AG04450 (cell line): ENCODE measurements at places on chromosomes 13 and 19.

DNA sequence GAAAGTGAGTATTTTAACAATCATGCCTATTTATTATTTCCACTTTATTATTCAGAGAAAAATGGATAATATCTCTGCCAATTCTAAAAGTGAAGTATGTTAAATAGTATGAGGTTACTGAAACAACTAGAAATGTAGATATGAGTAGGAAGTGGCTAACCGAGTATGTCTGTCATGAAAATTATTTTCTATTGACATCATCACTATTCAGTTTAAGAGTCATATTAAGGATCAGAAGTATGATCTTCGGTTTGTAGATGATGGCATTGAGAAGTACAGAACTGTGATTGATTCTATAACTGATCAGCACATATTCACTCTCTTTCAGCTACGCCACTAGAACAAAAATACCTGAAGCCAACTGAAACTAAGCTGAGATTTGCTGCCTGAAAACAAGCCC, 146.4 kb upstream of the SLITRK5 start:
- DNase-seq = no peak

- no peak for DNase-seq
Observed at GRCh38 chr13:31805841-31806240, 66.5 kb downstream of the RXFP2 start.

DNA sequence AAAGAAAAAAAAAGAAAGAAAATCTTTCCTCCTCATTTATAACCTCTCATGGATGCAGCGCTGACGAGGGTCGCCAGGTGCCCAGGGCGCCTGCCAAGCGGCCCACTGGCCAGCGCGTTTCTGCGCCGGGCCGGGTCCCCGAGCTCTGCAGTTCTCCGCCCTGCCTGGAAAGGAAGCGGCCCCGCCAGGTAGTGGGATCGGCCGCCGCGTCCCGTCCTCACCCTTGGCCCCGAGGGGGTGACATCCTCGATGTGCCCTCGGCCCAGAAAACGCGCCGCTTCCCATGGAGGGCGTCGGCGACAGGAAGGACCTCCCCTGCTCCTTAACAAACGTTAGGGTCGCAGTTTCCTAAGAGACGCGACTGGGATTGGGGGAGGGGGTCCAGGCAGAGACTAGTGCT, 56.9 kb downstream of the ZNF726 start:
- DNase-seq = no peak

DNA sequence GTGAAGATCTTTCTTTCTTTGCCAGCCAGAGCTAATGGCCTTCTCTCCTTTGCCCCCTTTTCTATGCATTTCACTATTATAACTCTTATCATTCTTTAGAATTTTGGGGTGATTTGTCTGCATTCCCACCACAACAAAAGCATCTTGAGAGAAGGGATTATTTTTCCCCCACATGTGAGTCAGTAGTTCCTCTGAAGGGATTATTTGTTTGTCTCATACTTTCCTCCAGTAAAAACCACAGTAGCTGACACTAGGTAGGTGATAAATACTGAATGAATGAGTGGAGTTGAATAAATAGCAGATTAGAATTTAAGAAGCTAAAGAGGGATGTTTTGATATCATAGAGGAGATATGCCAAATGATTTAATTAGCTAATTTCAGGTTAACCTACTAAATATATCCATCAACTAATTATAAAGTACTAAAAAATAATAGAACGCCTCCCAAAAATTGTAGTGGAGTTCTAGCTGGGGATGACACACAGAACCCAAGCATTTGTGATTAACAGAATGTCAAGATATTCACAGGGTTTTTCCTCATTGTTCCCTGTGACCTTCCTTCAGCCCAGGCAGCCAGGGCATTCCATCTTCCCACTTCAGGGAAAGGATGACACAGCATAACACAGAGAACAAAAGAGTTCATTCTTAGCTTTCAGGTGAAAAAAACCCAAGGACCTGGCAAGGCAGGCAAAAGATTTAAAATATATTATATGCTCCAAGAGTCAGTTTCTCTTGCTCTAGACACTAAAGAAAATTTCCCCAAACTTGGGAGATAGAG, 3.5 kb upstream of the TBC1D4 start:
- no peak for DNase-seq

DNA sequence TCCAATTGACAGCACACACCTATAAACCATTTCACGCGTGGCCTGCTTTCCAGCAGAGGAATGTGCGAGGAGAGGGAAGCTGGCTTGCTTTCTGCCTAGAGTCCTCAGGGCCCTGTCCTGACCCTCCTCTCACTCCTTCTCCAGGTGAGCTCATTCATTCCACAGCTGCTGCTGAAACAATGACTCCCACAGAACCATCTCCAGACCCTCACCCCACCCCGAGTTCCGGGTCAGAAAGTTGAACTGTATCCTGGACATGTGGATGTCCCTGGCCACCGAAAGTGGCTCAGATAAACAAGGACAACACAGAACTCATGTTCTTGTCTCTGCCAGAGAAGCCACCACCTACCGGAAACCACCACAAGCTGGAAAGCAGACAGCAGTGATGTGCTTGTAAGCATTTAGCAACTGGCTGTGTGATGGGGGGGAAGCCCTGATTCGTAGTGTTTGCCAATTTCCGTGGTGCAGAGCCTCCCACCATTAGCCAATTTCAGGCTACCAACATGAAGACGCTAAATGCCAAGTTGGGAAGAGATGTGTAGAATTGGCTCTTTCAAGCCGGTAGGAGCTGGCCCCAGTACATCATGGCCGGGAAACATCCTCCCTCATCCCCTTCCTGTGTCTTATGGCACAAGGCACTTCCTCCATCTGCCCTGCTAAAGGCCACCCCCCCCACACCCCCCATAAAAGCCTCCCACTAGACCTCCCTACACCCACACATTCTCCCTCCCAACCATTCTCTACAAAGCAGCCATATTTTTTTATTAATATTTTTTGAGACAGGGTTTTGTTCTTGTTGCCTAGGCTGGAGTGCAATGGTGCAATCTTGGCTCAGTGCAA, 5.0 kb downstream of the SYCE2 start:
- no peak for DNase-seq

GRCh38 chr13:51721496-51721895, 82.5 kb downstream of the DHRS12 start:
- no peak for DNase-seq

- DNase-seq = no peak
Observed at GRCh38 chr13:51959773-51960172, 51.5 kb downstream of the ATP7B start.

- no peak for DNase-seq
Observed at GRCh38 chr19:46596008-46596407, 5.1 kb upstream of the CALM3 start.

DNA sequence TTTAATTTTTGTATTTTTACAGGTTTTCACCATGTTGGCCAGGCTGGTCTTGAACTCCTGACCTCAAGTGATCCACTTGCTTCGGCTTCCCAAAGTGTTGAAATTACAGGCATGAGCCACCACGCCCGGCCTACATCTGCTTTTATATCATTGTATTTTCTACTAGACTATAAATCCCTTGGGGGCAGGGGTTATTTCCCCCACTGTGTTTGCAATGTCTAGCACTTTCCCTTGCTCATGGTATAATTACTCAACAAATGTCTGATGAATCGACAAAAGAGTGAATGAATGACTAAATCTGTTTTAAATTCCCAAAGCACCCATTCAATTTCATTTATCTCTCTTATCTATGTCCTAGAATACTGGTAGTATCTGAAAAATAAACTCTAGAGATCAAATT, 244.5 kb upstream of the CSNK1A1L start:
- DNase-seq = no peak

DNA sequence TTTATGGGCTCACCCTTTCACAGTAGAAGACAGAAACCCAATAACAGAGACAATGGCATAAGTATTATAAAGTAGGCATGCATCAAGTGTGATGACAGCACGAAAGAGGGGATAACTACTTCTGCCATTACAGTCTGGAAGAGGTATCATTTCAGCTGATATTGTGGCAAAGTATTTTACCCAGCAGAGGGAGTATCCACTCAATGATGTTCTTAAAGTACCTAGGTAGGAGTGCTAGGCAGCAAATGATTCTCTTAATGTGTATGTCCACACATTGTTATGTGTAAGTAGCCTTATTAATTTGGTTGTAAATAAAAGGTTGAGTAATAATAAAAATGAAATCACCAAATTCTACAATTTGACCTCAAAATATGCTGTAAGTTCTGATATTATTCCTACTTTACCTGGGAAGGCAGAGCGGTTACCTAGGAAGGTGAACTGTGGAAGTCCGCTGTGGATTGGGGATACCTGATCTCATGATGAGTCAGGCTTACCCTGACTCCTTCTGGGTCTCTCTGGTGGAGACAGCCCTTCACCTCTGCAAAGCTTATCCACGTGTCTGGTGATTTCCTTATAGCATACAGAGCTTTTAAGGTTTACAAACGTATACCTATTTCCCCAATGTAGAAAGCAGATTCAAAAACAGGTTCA, 4.1 kb upstream of the UBAC2 start:
- no peak for DNase-seq

DNA sequence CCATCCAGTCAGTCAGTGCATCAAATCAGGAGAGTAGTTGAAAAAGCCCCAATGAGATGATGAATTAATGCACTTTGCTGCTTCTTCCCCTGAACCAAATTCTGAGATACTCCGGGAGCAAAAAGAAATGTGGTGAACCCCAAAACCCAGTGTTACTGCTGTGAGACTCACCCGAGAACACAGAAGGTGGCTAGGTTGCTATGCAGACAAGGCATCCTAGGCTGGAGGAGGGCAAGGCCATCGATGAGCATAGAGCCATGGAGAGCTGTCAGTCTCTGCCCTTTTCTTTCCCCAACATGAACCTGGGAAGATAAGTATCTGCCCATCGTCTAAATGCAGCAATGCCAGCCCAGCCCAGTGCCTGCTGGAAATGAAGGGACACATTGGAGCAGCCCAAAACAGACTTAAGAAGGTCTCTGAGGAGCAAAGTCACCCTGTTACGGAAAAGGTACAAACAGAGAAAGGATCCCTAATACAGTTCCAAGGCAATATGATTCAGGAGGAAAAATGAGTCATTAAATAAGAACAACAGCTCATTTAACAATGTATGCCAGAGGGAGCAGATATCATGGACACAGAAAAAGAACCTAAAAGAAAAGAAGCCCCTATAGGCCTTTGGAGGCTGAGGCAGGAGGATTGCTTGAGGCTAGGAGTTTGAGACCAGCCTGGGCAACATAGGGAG, 272.0 kb downstream of the FOXO1 start:
- DNase-seq = no peak

GRCh38 chr13:110334256-110334655, 27.2 kb downstream of the COL4A2 start:
- DNase-seq = no peak

GRCh38 chr19:4889034-4889815, 13.5 kb downstream of the ARRDC5 start:
- no peak for DNase-seq

GRCh38 chr19:27974082-27974513, 1238.9 kb downstream of the UQCRFS1 start:
- DNase-seq = no peak

- DNase-seq = no peak
Observed at GRCh38 chr13:65932587-65933239, 1297.4 kb downstream of the PCDH9 start.

GRCh38 chr13:61144834-61145593, 270.6 kb downstream of the PCDH20 start:
- DNase-seq = no peak

DNA sequence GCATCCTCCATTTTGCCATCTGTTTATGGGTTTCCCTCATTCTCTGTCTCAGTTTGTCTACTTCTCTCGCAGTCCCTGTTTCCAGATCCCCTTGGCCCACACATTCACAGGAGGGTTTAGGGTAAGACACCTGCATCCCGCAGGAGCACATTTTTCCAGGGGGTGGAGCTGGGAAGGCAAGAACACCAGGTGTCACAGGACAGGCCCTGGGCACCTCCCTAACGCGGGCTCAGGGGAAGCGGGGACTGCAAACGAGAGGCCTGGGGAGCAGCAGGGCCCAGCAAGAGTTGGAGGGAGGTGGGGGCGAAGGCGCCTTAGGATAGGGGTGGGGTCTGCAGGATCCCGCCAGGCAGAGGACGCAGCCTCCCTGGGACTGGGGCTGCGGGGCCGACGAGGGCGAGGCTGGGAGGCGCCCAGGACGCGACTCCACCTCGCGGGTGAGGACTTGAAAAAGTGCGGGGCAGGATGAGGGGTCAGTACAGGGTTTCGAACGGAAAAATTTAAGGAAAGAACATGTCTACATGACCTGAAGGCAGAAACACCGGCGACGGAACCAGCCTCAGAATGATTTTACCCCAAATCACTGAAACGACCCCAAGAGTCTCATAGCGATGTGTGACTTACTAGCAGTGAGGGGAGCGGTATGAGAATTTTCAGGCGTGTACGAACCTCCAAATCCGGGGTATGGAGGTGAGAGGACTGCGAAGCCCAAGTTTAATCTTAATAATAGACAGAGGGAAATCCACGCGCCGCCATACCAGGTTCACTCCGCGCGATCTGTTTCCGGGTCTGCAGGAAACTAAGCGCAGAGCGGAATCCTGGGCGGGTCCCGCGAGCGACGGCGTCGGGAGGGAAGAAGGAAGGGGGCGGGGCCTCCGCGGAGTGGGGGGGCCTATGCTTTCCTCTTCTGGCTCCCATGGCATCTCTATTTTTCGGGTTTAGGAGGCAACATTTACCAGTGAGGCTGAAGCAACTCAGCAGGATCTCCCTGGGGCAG, 7.1 kb upstream of the ERVV-2 start:
- no peak for DNase-seq

- no peak for DNase-seq
Observed at GRCh38 chr19:3673506-3674439, 26.5 kb downstream of the PIP5K1C start.

- no peak for DNase-seq
Observed at GRCh38 chr19:46269101-46269500, 27.7 kb upstream of the HIF3A start.

- DNase-seq = no peak
Observed at GRCh38 chr19:18293642-18294466, 12.4 kb upstream of the JUND start.

DNA sequence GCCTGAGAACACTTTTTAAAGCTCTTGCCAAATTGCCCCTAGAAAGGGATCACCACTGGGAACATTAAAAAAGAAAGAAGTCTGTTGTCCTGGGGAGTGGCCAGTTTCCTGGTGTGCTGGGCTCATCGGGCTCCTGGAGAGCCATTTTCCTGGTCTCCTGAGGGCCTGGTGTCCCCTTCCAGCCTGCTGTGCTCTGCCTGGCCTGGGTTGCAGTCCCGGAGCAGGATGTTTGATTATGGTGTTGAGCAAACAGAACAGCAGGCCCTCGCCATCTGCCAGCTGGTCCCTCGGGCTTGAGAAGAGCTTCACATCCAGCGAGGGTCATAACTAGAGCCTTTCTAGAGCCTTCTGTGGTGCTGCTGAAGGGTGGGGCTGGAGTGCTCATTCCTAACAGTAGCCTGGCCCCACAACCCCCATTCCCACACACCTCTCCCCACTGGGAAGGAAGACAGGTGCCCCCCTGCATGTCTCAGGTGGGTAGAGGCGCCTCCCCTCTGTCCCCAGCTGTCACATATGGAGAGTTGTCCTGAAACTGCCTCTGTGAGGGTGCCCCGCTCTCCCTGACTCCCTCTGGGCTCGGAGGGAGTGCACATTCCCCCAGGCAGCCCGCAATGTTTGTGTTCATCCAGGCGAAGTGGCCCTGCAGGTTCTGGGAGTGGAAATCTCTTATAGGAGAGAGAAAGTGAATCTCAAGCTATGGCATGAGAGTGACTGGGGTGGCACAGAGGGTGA, 151.1 kb downstream of the SIPA1L3 start:
- DNase-seq = no peak
